CD4-positive, alpha-beta T cell treated with Interleukin-4 for 4 hours (primary cell): ENCODE measurements at places on chromosomes 16 and 17.
A peak's percentile ranks its signal among the peaks of the same experiment; 100 is the strongest.

GRCh38 chr17:32483451-32484019, 3.3 kb upstream of the CDK5R1 start:
- DNase-seq = peak; percentile 62

GRCh38 chr17:39122991-39123390, 28.4 kb downstream of the PLXDC1 start:
- DNase-seq = no peak

- DNase-seq = no peak
Observed at GRCh38 chr17:39026980-39027451, 59.8 kb upstream of the FBXO47 start.

- peak; percentile 11 for DNase-seq
Observed at GRCh38 chr16:57859331-57859730, 57.0 kb upstream of the KIFC3 start.

- DNase-seq = no peak
Observed at GRCh38 chr17:32746698-32747097, 130.2 kb downstream of the MYO1D start.
